ENCODE measurements at places on chromosomes 3 and 15.

DNA sequence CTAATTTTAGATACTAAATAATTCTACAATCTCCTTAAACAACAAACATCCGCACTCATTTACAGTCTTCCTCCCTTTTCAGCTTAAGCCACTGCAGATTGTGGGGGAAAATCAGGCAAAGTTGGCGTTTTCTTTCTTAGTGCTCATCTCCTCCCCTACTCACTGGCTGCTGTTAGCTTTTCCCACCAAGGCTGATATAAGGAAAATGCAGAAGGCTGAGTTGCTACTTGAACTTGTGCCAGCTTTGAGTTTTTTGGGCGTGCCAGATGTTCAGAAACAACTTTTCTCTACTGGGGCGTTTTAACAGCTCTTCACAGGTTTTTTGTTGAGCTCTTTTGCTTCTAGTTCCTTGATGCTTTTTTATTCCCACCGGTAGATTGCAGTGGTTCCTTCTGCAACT is 222.0 kb downstream of the PYDC2 start:
- no peak for DNase-seq

DNA sequence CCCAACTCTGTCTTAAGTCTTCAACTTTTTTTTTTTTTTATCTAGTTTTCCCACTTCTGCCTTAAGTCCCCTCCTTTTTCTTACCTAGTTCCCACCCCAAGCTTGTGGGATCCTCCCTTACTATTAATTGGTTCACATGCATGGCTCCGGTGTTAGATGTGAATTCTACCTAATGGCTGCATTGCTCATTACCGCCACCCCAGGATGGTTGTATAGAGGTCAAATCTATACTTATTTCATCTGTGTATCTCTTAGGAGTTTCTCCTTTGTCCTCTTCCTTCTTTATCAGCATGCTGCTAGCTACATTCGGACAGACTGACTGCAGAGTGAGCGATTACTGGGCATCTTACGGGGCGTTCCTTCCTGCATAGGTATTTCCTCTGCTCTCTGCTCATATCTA is 605.7 kb upstream of the GRM7 start:
- no peak for DNase-seq

- DNase-seq: no peak
Observed at GRCh38 chr3:86175593-86176444, 815.1 kb downstream of the VGLL3 start.

DNA sequence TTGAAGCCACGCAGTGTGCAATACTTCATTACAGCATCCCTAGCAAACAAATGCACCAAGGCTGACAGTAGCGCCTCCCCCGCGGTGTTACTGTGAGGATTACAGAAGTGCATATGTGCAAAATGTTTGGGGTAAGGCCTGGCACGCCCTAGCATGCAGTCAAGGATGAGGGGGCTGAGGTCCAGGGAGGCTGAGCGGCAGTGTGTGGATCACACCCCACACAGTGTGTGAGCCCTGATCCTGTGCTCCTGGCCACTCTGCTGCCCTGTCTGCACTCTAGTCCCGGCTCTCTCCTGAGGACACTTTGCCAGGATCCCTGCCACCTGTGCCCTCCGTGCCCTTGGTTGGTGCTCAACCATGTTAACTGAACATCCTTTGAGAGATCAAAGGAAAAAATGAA is 71.3 kb downstream of the WNT7A start:
- no peak for DNase-seq

DNA sequence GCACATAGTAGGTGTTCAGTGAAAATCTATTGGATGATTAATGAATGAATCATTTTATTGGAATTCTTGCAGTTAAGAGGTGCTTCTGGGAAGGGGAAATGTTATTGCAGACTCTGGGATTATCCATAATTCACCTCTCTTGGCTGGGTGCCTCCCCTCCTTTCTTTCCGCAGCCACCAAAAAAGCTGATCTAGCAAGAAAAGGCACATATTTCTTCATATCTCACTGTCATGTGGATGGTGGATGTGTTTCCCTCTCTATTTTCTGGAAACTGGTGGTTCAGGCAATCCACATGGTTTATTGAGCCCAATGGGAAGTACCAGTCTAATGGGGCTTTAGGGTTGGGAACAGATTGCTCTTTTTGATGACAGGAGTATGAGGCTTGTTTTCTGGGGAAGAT is 151.1 kb upstream of the ROPN1 start:
- no peak for DNase-seq

- no peak for DNase-seq
Observed at GRCh38 chr3:188188911-188189310, 35.0 kb downstream of the LPP start.

All from activated CD4-positive, alpha-beta memory T cell treated with anti-CD3 and anti-CD28 coated beads for 36 hours (primary cell).